ENCODE measurements at places on chromosomes 16 and 17. TPM values are rescaled to one million over a fixed set of nuclear protein-coding genes. Genes with fewer than 3 reads are reported as not detected.

DPEP2 gene
- not detected for total RNA-seq

VWA3A gene
- total RNA-seq = 0.03 TPM

EVPLL gene
- not detected for total RNA-seq

TBC1D28 gene
- not detected for total RNA-seq

NLRC3 gene
- total RNA-seq = not detected

KRTAP1-1 gene
- total RNA-seq = not detected

KRT33A gene
- total RNA-seq = not detected

EMP2 gene
- 23.3 TPM for total RNA-seq

CYB5D1 gene
- total RNA-seq = 23.1 TPM

ANKFN1 gene
- total RNA-seq = not detected

PRR11 gene
- 47.6 TPM for total RNA-seq

RAB37 gene
- total RNA-seq = 1.2 TPM

CCDC154 gene
- total RNA-seq = 0.57 TPM

OR2C1 gene
- total RNA-seq = not detected

SULT1A2 gene
- total RNA-seq = 0.09 TPM

PSMC3IP gene
- total RNA-seq = 35.4 TPM

CSH2 gene
- total RNA-seq = not detected

ATP1B2 gene
- 0.19 TPM for total RNA-seq

KIAA0753 gene
- 16.5 TPM for total RNA-seq

TK1 gene
- total RNA-seq = 233 TPM

TMEM235 gene
- not detected for total RNA-seq

TBX2 gene
- 7.7 TPM for total RNA-seq

DOC2B gene
- 0.54 TPM for total RNA-seq

ASGR1 gene
- 1.5 TPM for total RNA-seq

CFAP97D1 gene
- total RNA-seq = not detected

RPUSD1 gene
- 46.5 TPM for total RNA-seq

ARL5C gene
- not detected for total RNA-seq

FOXC2 gene
- total RNA-seq = 2.0 TPM

ABCC12 gene
- total RNA-seq = not detected

C17orf100 gene
- 2.2 TPM for total RNA-seq

ORMDL3 gene
- 36.2 TPM for total RNA-seq

ATP2A1 gene
- total RNA-seq = 2.6 TPM

PRCD gene
- not detected for total RNA-seq

PDP2 gene
- 5.5 TPM for total RNA-seq

ABCC3 gene
- total RNA-seq = 122 TPM

KCNJ18 gene
- total RNA-seq = not detected

RUNDC3A gene
- 0.69 TPM for total RNA-seq

HSBP1 gene
- 188 TPM for total RNA-seq

CES3 gene
- 1.7 TPM for total RNA-seq

AOC2 gene
- 2.2 TPM for total RNA-seq

TPSB2 gene
- total RNA-seq = not detected

ST6GALNAC1 gene
- 0.34 TPM for total RNA-seq

MAPT gene
- 1.7 TPM for total RNA-seq

CCDC182 gene
- not detected for total RNA-seq

TTYH2 gene
- 2.1 TPM for total RNA-seq

ALOXE3 gene
- total RNA-seq = 5.9 TPM

LPO gene
- not detected for total RNA-seq

ANKRD13B gene
- total RNA-seq = 28.7 TPM

SNAI3 gene
- 0.26 TPM for total RNA-seq
